ENCODE measurements at places on chromosomes 11 and 22.

DNA sequence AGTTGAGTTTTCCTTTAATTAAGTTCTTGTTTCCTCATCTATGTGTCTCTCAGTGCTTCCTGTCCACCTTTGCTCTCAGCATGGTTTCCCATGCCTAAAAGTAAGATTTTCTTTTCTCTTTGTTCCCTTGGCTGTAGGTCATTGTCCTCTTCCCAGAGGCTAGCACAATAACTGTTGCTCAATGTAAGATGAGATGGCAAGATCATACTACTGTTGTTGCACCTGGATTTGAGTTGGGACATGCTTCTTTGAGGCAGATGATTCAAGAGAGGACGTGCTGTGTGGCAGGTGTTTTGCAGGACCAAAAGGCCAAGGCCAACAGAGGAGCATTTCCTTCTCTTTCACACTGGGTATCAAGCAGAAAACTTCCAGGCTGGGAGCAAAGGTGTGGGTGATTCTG lies 11.3 kb upstream of the NELL1 start:
- DNase-seq, result no peak

DNA sequence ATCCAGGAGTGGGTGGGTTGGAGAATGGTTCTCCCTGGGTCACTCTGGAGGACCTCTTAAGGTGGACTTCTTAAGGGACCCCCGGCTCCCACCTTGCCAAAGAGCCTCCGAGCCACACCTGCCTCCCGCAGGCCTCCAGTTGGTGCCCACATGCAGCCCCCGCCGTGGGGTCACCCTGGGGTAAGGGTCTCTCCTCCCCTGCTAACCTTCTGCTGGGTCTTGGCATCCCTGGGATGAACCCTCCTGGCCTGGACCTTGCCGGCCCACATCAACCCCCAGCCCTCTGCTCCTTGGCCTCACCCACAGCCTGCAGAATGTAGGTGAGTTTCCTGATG lies 12.5 kb upstream of the MUC6 start:
- DNase-seq, result no peak

DNA sequence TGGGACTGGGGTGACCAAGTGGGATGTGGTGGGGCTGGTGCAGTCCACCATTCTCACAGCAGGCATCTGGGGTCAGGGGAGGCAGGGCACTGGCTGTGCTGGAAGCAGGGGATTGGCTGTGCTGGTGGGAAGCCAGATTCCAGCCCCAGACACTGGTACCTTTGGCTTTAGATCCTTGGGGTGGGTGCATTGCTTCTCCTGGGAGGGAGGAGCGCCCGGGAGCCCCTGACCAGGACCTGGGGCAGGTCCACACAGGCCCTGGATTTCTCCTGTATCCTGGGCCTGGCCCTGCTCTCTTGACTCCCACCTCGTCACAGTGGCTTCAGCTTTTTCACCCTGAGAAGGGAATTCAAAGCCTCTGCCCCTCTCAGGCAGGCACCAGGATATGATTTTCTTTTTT lies 38.5 kb downstream of the ST3GAL4 start:
- DNase-seq, result no peak

DNA sequence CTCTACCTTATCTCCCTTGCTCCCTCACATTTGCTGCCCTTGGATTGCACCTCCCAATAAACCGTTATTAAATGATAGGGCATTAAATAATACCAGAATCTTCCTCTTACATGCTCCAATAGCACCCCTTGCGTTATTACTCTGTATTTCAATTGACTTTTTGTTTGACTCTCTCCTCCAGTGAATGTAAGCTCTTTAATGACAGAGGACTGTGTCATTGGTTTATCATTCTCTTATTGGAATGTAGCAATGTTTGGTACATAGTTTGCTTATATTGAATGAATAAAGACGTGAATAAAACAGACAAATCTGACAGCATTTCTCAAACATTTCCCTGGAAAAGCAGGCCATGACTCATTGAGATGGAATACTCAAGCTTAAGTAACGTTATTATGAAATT lies 8.7 kb upstream of the MPEG1 start:
- no peak for DNase-seq

DNA sequence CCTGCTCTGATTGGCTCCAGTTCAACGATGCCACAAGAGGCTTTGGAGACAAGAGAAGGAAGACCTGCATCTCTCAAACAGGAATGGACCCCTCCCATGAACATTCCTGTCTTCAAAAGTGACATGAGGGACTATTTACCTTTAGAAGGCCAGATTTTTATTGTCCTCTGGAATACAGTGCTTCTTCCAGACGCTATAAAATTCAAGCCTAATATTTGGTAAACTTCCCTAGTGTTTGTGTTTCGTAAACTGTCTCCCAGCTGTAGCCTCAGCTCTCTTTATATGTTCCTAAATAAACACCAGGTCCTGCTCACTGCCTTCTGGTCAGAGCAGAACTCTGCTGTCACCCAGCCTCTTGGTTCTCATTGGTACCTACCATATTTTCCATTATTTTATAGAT lies 157.8 kb downstream of the CCDC34 start:
- DNase-seq, result no peak

- DNase-seq, result peak; percentile 19
These were observed 648 bp downstream of the PAFAH1B2 start for GRCh38 chr11:117144477-117145392.

DNA sequence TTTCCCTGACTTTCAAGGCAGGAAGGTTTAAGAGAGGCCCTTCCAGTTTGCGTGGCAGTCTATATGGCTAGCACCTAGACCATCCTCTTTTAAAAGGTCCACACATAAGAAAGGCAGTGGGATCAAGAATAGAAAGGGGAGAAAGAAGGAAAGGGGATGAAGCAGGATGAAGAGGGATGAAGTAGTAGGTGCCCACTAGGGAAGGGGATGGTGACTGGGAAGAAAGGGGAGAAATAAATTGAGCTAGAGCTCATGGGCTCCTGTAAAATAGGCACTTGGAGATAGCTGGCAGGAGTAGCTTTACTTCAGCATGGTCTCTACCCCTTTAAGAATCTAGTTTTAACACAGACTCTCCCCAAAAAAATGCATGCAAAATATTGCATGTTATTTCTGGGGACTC lies 41.5 kb downstream of the CADM1 start:
- no peak for DNase-seq

- DNase-seq, result no peak
These were observed 5.9 kb downstream of the RHOG start for GRCh38 chr11:3834664-3835461.

DNA sequence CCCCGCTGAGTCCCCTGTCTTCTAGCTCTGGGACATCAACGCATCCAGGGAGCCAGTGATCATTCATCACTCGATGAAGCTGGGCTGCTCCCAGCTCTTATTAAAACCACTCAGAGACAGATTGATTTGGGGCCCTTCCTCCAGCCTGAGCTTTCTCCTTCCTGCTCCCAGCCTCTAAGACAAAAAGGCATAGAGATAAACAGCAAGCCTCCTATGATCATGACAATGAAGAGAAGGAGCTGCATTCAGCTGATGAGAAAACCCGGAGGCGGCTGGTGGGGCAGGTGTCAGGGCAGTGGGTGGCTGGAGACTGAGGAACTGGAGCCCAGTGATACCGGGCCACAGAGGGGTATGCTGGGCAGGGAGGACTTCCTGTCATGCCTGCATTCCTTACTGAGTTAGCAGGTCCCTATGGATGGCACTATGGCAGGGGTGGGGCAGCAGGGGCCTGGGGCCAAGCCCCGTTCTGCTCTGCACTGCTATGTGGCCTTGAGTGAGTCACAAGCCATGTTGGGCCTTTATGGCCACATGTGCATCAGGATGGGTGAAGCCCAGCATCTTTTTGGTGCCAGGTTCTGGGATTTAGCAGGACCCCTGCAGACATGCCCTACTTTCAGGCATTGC lies 20.2 kb downstream of the PVALB start:
- no peak for DNase-seq

DNA sequence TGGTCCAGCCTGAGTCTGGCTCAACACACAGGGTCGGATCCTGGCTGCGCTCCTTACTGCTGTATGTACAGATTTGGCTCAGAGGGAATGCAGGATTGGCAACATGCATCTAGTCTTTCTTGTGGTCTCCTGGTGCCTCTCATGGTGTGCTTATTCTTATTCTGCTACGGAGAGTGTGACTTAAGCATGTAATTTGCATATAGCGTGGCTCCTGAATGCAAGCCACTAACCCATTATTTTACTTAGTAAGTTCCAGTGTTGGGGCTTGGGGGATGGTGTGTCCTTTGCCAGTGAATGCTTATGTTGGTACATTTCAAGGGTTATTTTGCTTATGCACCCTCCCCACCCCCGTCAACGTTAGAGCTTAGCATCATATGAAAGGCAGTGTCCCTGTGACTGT lies 51.2 kb downstream of the PTPRJ start:
- no peak for DNase-seq

GRCh38 chr11:85525686-85526085 lies 101.5 kb downstream of the DLG2 start:
- DNase-seq, result no peak

DNA sequence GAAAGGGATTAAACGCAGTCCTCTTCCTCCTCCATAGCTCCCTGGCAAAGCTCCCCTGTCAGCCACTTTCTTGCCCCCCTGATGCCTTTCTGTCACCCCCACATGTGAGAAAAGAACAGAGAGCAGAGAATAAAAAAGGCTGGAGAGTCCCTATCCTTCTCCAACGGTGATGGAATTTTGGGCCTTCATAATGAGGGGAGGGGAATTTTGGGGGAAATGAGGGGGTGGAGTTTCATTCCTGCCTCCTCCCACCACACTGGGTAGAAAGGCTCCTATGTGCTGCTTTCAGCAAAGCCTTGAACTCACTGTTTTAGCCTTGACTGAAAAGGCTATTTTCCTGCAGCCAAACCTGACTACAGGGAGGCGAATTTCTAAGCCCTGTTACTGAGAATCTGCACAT lies 59.3 kb downstream of the C11orf58 start:
- no peak for DNase-seq

GRCh38 chr22:17836992-17837742 lies 62.9 kb upstream of the BID start:
- no peak for DNase-seq

DNA sequence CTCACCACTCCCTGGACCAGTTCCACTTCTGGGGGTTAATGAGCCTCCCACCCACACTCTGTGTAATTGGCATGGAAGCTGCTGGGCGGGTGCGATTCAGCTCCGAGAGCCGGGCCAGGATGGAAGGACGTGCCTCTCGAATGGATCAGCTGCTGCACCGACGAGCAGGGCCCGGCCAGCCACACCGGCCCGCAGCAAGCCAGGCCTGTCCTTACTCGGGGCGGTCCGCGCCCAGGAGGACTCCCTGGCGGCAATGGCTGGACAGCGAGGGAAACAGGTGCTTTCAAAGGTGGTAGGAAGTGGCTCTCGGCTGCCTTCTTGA lies 4.3 kb upstream of the SHISAL1 start:
- DNase-seq, result no peak

- DNase-seq, result no peak
These were observed 66.9 kb downstream of the BCR start for GRCh38 chr22:23246982-23247766.

- DNase-seq, result no peak
These were observed 393 bp downstream of the ST13 start for GRCh38 chr22:40855979-40856512.

- no peak for DNase-seq
These were observed 270.0 kb downstream of the SOX6 start for GRCh38 chr11:16086229-16086819.

DNA sequence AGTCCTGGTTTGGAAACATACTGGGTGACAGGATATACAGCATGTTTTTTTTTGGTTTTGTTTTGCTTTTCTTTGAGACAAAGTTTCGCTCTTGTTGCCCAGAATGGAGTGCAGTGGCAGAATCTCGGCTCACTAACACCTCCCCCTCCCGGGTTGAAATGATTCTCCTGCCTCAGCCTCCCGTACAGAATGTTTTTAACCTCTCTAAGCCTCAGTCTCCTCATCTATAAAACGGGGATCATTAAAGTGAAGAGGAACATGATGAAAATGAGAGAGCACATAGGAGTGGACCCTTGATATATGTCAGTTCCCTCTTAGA lies 28.1 kb upstream of the SCARF2 start:
- no peak for DNase-seq

GRCh38 chr11:94860333-94860732 lies 92.2 kb downstream of the AMOTL1 start:
- no peak for DNase-seq

- no peak for DNase-seq
These were observed 45.5 kb downstream of the GAB4 start for GRCh38 chr22:16962501-16962900.

GRCh38 chr11:69971741-69972140 lies 106.4 kb upstream of the ANO1 start:
- no peak for DNase-seq

GRCh38 chr22:37860796-37861421 lies 11.7 kb downstream of the EIF3L start:
- DNase-seq, result no peak

- no peak for DNase-seq
These were observed 22.9 kb upstream of the CTR9 start for GRCh38 chr11:10728154-10728553.

DNA sequence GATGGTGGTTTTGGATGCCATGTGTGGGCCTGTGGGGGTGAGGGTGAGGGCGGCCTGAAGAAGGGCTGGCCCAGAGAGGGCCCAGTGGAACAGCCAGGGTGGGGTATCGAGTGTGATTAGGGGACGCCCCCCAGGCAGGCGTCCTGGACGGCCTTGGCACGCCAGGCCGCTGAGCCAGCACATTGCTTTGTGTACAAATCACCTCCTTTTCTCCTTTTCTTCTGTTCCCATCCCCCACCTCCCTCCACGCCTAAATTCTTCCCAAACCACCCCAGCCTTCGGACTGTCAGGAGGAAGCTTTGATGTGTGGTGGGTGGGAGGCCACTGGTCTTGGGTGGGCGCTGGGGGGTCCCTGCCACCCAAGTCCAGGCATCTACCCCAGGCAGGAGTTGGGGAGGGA lies 7.8 kb upstream of the CD248 start:
- DNase-seq, result no peak

- DNase-seq, result no peak
These were observed 30.9 kb downstream of the KCNC1 start for GRCh38 chr11:17765356-17766072.

DNA sequence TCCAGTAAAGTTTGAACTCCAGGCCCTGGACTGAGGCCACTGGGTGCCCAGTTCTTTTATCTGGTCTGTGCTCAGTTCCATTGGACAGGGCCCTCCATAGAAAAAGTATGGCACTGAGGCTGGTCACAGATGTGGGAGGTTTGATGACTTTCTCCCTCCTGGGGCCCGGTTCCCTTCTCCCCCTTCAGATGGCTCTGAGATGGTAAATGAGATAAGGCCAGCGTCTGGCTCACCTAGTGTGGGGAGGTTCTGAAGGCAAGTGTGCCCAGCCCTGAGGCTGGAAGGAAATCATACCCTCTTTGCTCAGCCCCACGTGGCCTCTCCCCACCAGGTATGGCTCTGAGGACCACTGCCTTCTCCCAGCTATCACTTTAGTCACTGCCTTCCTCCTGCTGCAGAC lies 1.5 kb upstream of the CLDN5 start:
- no peak for DNase-seq

GRCh38 chr11:70423523-70424505 lies 25.5 kb downstream of the CTTN start:
- peak; percentile 39 for DNase-seq

- DNase-seq, result no peak
These were observed 110.9 kb downstream of the SWAP70 start for GRCh38 chr11:9774591-9775397.

DNA sequence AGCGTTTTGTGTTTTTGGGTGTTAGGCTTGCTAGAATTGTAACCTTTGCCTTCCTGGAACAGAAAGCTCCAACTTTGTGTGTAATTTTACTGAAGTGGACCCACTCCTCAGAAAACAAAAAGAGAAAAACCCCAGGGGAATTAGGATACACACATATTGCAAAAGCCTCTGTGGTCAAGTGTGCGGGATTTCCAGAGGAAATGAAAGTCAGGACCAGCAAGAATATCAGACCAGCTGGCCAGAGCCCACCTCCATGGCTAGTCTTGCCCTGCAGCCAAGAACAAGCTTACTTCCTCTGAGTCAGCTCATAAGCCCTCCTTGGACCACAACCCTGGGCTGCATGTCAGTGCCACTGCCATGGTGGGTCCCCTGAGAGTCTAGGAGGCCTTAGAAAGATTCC lies 37.0 kb upstream of the FTH1 start:
- DNase-seq, result no peak

Measured in stimulated activated CD4-positive, alpha-beta T cell treated with anti-CD3 and anti-CD28 coated beads, Interleukin-4, amount 100 ng/mL, for 24 hours (primary cell).